ENCODE measurements at places on chromosomes 11 and 22. TPM values are rescaled to one million over a fixed set of nuclear protein-coding genes. Genes with fewer than 3 reads are reported as not detected.
A peak's percentile ranks its signal among the peaks of the same experiment; 100 is the strongest.

DSCAML1 gene
- 0.72 TPM for polyA plus RNA-seq

DNA sequence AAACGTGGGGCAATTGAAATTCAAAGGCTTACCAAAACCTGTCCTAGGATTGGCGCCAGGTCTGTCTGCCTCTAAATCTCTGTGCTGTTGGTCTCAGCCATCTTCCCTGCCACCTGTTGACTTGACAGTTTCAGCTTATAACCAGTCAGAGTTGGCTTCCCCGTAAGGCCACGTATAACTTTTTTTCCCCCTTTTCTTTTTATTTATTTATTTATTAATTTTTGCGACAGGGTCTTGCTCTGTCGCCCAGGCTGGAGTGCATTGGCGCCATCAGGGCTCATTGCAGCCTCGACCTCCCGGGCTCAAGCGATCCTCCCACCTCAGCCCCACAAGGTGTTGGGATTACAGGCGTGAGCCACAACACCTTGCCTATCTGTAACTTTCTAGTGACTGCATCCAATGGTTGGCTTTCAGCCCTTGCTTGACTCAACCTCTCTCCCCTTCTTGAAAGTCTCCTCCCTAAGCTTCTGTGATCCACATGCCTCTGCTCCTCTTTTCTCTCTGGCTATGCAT lies 1.4 kb upstream of the SYVN1 start:
- peaks cover 28% of the 10 kb centered on the region for H3K4me1 ChIP-seq
- peak overlapping the region; percentile 47 for H3K4me3 ChIP-seq
- no peaks in the 10 kb centered on the region for H3K27me3 ChIP-seq
- peak overlapping the region; percentile 96 for H3K27ac ChIP-seq
- H3K36me3 ChIP-seq, result peaks cover 14% of the 10 kb centered on the region

DNA sequence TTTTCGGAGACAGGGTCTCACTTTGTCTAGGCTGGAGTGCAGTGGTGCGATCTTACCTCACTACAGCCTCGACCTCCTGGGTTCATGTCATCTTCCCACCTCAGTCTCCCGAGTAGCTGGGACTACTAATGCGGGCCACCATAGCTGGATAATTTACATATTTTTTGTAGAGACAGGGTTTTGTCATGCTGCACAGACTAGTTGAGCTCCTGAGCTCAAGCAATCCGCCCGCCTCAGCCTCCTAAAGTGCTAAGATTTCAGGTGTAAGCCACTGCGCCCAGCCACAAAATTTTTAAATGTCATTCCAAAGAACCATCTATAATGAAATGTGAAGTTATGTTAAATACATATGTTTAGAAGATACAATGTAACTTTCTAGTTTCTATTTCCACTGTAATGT lies 4747.7 kb upstream of the OR11H1 start:
- H3K27me3 ChIP-seq, result no peaks in the 10 kb centered on the region
- H3K36me3 ChIP-seq, result no peaks in the 10 kb centered on the region
- H3K4me1 ChIP-seq, result no peaks in the 10 kb centered on the region
- H3K27ac ChIP-seq, result no peak overlapping the region

DNA sequence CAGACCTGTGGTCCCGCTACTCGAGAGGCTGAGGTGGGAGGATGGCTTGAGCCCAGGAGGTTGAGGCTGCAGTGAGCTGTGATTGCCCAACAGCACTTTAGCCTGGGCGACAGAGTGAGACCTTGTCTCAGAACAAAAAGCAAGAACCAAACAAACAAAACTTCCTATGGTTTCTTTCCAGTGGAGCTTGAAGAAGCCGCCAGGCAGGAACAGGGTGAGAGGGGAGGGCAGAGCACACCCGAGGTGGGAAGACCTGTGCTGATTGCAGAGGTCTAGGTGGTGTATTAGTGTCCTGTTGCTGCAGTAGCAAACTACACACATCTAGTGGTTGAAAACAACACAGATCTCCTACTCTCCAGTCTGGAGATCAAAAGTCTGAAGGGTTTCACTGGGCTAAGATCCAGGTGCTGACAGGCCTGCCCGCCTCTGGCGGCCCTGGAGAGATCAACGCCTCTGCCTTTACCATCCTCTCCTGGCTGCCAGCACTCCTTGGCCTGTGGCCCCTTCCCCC lies 10.5 kb downstream of the ARHGEF17 start:
- DNase-seq, result no peak
- H3K4me1 ChIP-seq, result peaks cover 83% of the 10 kb centered on the region
- H3K27me3 ChIP-seq, result no peaks in the 10 kb centered on the region
- H3K27ac ChIP-seq, result peak overlapping the region; percentile 60
- H3K36me3 ChIP-seq, result peaks cover 4% of the 10 kb centered on the region
- no peak overlapping the region for H3K4me3 ChIP-seq

DNA sequence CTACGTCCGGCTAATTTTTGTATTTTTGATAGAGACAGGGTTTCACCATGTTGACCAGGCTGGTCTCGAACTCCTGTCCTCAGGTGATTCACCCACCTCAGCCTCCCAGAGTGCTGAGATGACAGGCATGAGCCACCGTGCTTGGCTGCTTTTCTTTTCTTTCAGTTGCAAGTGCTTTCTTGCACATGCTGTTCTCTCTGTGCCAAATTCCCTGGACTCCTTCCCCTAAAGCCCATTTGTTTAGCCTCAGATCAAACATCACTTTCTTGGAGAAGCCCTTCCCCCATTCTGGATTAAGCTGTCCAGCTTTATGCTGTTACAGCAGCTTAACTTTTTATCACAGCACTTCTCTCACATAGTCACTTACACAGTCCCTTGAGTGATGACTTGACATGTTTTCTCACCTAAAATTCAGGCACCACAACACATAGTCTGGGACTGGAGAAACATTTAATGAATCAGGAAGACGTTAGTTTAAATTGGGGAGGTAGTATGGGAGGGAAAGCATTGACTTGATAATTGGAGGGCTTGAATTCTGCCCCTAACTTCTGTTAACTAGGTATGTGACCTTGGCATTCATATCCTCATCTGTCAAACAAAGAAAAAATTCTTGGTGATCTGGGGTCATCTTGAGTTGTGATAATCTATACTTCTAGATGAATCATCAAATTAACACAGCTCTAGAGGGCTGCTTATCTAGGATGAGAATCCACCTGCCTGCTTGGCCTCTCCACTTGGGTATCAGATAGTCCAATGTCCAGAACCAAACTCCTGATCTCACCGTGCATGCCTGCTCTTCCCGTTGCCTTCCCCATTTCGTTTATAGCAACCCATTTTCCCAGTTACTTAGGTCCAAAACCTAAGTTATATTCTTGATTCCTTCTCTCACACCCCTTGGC lies 18.4 kb downstream of the ACO2 start:
- no peak overlapping the region for H3K4me3 ChIP-seq
- H3K4me1 ChIP-seq, result peaks cover 29% of the 10 kb centered on the region
- H3K27me3 ChIP-seq, result no peaks in the 10 kb centered on the region

- H3K27ac ChIP-seq, result peak overlapping the region; percentile 64
- peaks cover 13% of the 10 kb centered on the region for H3K36me3 ChIP-seq
- no peak for DNase-seq
- H3K4me3 ChIP-seq, result peak overlapping the region; percentile 10
Observed at GRCh38 chr22:37024339-37025157, 5.0 kb downstream of the MPST start.

- H3K36me3 ChIP-seq, result no peaks in the 10 kb centered on the region
- no peak overlapping the region for H3K4me3 ChIP-seq
- H3K27me3 ChIP-seq, result peaks cover 9% of the 10 kb centered on the region
Observed at GRCh38 chr11:117435326-117435725, 107.7 kb downstream of the CEP164 start.

- no peak overlapping the region for H3K27ac ChIP-seq
- DNase-seq, result no peak
- H3K4me1 ChIP-seq, result peaks cover 35% of the 10 kb centered on the region
- no peak overlapping the region for H3K4me3 ChIP-seq
- no peaks in the 10 kb centered on the region for H3K27me3 ChIP-seq
Observed at GRCh38 chr22:45677063-45677462, 5.4 kb downstream of the ATXN10 start.

FAM111B gene
- 1.5 TPM for polyA plus RNA-seq

MS4A15 gene
- polyA plus RNA-seq, result not detected

PIH1D2 gene
- polyA plus RNA-seq, result 0.61 TPM

DNA sequence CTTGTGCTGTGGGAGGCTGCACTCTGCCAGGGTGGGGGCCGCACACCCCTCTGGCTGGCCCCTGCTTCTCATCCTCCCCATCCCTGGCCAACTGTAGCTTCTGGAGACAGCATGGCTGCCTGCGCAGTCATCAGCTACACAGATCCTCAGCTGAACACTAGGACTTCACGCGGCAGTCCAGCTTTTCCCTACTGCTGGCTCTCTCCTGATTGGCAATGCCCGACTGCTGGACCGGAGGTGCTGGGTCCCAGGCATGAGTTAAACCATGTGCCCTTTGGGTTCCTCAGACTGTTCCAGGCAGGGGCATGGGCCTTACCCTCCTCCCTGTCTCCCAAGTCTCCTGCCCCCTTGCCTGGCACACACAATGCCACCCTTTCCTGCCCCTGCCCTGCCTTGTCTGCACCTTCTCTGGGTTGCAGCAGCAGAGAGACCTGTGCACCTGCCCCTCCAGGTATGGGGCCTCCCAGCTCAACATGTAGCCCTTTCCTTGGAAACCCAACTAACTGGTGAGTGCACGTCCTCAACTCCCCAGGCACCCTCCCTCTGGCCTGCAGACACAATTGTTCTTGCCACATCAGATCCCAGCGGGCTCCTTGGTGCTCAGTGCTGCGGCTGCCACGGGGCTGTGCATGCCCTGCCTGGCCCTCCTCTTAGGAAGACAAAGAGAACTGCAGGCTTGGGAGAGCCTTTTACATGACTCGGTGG lies 1039.2 kb downstream of the TBC1D22A start:
- H3K27ac ChIP-seq, result no peak overlapping the region
- no peak for DNase-seq
- no peaks in the 10 kb centered on the region for H3K4me1 ChIP-seq
- no peaks in the 10 kb centered on the region for H3K36me3 ChIP-seq

Data from HepG2 (cell line).